ENCODE measurements at places on chromosomes 11 and 22.

DNA sequence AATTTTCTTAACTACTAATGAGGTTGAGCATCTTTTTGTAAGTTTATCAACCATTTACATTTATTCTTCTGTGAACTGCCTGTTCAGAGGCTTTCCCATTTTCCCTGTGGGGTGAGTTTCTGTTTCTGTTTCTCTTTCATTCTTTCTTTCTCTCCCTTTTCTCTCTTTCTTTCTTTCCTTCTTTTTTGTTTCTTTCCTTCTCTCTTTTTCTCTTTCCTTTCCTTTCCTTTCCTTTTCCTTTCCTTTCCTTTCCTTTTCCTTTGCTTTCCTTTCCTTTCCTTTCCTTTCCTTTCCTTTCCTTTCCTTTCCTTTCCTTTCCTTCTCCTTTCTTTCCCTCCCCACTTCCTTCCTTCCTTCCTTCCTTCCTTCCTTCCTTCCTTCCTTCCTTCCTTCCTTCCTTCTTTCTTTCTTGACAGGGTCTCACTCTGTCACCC lies 8.0 kb upstream of the ZBED5 start:
- DNase-seq = no peak

GRCh38 chr11:1100417-1101245 lies 26.0 kb downstream of the MUC2 start:
- no peak for DNase-seq

GRCh38 chr11:65915101-65915820 lies 3.6 kb downstream of the C11orf68 start:
- DNase-seq = no peak

DNA sequence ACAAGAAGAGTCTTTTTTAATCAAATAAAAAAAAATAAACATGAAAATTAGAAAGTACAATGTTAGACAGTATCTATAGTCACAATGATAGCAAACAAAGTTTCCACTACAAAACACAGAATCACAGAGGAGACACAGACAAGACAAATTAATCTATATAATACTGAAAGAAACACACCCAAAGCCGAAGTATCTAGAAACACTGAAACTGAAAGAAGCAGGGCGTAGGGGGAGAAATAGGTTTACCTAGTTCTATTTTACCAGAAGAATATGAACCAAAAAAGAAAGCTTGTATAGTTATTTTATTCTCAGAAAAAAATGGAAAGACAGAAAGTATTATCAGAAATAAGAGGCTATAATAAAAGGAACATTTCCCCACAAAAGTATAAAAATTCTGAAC lies 27.1 kb upstream of the NUP50 start:
- DNase-seq = no peak

DNA sequence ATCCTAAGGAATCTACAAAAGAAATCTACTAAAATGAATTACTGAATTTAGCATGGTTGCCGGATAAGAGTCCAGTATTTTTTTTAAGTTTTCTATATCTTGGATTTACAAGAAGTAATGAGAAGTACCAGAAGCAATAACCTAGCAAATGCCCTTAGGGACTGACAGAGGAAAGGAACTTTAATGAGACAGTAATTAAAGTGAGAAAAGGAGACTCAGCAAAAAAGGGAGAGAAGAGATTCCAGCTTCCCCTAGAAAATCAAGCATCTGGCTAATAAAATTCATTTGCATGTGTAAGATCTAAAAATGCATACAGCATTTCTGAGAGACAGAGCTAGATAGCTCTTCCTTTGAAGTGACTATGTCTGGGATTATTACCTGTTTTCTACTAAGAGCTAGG lies 39.1 kb downstream of the IZUMO1R start:
- DNase-seq = no peak

DNA sequence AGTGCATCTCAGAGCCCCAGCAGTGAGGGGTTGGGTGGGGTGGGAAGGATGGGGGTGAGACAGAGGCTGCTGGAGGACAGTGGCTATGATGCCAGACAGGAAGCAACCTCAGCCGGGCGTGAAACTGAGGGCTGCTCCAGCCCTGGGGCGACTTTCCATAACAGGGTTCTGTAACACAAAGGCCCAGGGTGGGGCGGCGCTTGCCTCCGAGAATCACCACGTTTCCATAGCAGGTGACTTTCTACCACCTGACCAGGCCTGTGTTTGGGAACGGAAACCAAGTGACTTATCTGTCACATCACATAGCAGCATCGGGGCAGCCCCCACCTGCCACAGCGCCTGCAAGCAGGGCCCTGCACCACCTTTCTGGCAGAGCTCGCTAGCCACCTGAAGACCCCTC lies 85.8 kb downstream of the TRMU start:
- no peak for DNase-seq

- no peak for DNase-seq
Measured at GRCh38 chr11:100969008-100969407, 160.6 kb downstream of the PGR start.

DNA sequence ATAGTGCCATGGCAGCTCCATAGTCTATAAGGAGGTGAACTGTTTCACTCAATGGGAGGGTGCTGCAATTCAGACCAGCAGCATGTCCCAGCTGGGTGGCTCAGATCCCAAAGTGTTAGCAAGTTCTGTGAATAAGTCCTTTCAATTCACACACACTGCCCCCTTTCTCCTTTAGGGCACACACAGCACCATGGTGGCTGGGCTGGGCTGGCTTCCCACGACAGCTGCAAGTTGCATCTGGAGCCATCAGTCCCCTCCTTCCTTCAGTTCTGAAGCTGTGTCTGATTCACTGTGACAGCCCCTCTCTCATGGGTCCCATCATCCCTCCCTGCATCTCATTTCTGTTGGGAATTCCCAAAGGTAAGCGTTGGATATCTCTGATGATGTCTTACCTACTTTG lies 324.1 kb upstream of the NCAM1 start:
- no peak for DNase-seq

GRCh38 chr11:91906871-91907624 lies 317.6 kb upstream of the FAT3 start:
- no peak for DNase-seq

- peak; percentile 85 for DNase-seq
Measured at GRCh38 chr22:25362215-25362882, 142.9 kb downstream of the CRYBB2 start.

DNA sequence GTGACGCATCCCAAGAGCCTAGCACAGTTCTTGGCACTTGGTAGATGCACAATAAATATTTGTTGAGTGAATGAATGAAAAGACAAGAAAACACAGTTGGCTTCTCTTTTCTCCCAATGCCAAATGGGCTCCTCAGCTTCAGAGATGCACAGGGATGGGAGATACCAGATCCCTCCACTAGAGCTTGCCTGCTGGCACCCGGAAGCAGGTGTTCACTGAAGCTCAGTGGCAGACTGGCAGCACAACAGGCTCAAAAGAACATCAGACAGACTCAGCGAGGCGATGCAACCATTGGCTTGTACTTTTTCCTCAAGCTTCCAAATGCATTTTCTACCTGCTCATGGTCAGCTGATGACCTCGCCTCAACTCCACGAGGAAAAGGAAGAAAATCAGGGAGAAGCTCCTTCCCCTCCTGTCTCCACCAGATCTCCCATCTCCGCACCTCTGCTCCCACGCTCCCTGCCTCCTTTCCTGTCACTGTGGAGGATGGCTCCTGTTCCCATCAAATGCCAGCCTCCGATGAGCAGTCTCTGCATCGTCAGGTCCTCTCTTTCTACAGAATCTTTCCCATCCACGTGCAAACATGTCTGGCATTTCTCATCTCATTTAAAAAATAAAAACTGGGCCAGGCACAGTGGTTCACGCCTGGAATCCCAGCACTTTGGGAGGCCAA lies 5.8 kb downstream of the RAPSN start:
- no peak for DNase-seq

DNA sequence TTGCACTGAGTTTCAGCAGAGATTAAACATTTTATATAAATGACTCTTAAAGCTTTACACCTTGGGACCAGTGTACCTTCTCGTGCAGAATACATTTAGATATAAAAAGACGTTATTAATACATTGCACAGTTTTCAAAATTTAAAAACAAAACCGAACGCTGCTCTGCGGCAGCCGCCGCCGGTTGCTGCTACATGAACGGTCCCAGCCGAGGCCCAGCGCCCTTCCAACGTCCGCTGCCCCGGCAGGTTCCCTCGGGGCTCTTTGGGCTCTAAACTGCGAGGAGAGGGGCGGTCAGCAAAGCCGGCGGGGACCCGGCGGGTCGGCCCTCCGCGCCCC lies 2.0 kb downstream of the CDKN1C start:
- DNase-seq = no peak

- DNase-seq = no peak
Measured at GRCh38 chr11:65557280-65558001, 718 bp downstream of the LTBP3 start.

GRCh38 chr11:112588252-112588694 lies 327.6 kb upstream of the PLET1 start:
- DNase-seq = peak; percentile 90

DNA sequence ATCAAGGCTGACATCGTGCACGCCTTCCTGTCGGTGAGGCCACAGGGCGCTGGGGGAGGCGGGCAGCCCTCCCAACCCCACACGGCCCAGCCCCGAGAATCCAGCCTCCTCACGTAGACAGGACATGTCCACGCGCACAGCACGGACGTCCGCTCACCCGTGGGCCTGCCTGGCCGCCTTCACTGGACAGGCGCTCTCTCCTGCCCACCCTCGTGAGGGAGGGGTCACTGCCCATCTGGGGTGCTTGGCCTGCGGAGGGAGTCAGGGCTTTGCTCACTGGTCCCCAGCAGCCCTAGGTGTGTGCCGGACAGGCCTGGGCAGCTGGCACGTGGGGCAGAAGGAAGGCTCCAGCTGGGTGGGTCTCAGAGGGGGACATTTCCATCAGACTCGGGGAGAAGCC lies 32.0 kb downstream of the MOB2 start:
- no peak for DNase-seq

DNA sequence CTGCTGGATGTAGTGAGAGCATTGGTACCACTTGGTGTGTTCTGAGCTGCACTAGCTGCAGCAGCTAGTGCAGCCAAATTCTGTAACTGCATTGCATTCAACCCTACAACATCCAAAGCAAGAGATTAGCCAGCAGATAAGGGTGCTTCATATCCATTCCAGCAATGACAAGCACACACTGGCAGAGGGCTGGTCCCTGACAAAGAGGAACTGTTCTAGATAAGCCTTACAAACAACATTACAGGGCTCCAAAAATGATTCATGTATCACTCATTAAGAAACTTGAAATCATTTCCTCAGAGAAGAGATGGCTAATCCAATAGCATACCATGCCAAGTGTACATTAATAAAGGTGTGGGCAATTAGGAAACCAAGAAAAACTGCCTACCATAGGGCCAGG lies 28.4 kb upstream of the RAPSN start:
- DNase-seq = peak; percentile 26

DNA sequence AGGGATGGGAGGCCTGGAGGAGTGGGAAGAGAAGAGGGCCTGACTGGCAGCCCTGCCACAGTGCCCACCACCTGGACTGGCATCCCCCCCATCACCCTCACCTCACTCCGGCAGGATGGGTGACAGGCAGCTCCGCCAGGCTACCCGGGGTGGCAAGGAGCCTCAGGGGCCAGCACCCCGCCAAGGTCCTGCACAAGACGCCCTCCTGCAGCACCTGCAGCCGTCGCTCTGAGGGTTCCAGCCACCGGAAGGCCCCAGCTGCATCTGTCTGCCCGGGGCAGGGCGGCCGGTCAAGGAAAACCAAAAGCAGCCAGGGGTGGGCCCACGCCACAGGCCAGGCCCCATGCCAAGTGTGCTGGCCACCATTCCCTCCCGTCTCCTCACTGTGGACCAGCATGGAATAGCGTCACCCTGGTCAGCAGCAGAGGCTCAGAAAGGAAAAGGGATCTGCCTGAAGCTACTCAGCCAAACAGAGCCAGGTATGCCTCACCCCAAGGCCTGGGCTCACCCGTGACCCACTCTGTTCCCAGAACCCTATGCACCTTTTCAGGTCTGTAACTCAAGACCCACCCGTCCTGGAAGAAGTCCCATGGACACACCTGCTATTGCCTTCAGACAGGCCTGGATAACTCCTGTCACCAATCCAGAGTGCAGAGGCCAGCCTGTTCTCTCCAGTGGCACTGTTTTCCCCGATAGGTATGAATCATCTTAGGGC lies 7.0 kb downstream of the RHBDD3 start:
- no peak for DNase-seq

GRCh38 chr11:87150936-87151335 lies 113.2 kb downstream of the TMEM135 start:
- DNase-seq = peak; percentile 51

DNA sequence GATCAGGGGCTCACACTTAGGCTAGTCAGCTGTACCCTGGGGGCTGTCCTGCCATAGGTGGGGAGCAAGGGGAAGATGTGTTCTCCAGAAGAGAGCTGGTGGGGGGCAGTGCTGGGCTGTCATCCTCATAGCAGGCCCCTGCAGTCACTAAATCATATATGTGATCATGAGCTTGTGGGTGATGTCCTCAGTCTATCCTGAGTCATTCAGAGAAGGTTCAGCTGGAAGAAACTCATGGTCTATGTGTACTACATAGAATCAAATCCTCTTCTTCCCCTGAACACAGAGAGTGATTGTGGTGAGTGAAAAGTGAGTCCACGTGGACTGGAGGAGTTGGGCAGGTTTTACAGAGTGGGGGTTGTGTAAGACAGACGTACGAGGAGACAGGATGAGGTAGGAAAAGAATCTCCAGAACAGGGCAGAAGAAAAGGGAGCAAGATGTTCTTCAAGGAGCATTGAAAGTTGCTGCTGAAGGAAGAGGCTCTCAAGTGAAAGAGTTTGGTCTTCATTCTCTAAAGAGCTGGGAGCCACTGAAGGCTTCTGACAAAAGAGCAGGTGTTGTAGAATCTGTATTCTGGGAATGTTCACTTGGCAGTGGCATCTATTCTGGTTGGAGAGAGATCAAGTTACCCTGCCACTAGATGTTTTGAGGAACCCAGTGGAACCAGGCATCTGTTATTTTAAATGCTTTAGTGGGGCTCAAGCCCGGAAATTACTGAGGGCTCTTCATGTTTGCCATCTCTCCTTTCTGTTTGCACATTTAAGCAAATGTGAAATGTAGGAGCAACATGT lies 68.9 kb downstream of the C22orf31 start:
- no peak for DNase-seq

GRCh38 chr11:106228996-106229395 lies 151.5 kb downstream of the AASDHPPT start:
- no peak for DNase-seq

GRCh38 chr11:56967726-56968125 lies 21.0 kb upstream of the OR5AK2 start:
- DNase-seq = no peak

- no peak for DNase-seq
Measured at GRCh38 chr11:112178936-112179335, 3.6 kb downstream of the BCO2 start.

GRCh38 chr11:36724742-36725385 lies 126.8 kb upstream of the RAG2 start:
- DNase-seq = no peak

GRCh38 chr11:74494916-74495315 lies 1.4 kb upstream of the LIPT2 start:
- DNase-seq = no peak

GRCh38 chr11:65425971-65426838 lies 3.6 kb downstream of the NEAT1 start:
- peak; percentile 87 for DNase-seq

GRCh38 chr11:72141066-72141465 lies 5.5 kb downstream of the FOLR3 start:
- peak; percentile 81 for DNase-seq

- DNase-seq = no peak
Measured at GRCh38 chr22:31079095-31079642, 1.9 kb upstream of the SMTN start.
